Ascending aorta (tissue), 2 donors: ENCODE measurements at places on chromosomes 7 and 10.
A peak's percentile ranks its signal among the peaks of the same experiment; 100 is the strongest.

- DNase-seq, result no peak
Measured at GRCh38 chr10:13338390-13339110, 9.5 kb downstream of the SEPHS1 start.

DNA sequence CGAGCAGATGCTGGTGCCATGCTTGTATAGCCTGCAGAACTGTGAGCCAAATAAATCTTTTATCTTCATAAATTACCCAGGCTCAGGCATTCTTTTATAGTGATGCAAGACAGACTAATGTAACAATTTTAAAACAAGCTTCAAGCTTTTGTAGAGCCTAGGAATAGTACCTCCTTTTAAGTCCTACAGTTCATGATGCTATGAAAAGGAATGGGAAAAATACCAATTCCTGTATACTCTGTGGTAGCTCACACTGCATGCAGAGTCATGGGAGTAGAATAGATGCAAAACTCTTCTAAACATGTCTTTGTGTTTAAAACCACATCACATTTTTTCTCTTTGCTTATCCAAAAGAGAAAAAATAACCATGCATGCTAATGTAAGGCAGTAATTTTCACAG is 66.6 kb upstream of the WNT16 start:
- DNase-seq, result no peak

DNA sequence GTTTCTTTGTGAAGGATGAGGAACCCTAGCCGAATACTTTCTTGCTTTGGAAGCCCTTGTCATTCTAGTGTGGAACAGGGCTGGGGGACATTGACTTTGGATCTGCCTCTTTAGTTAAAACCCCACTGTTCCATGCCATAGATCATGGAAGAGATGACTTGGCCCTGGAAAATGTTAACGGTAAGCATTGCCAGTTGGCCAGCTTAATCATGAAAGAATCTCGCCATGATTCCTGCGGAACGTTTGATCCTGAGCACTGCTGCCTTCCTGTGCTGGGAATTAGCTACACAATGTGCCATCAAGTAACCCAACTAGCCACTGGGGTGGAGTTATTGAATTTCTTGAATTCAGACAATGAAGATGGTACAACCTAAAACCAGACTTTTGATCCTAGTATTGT is 177.6 kb upstream of the FZD8 start:
- DNase-seq, result no peak

GRCh38 chr10:43955002-43955596 is 306.4 kb upstream of the ZNF32 start:
- DNase-seq, result peak; percentile 35
